Left ventricle myocardium inferior (tissue), 1 donor: ENCODE measurements at places on chromosomes 1 and 21. TPM values are rescaled to one million over a fixed set of nuclear protein-coding genes. Genes with fewer than 3 reads are reported as not detected.
A peak's percentile ranks its signal among the peaks of the same experiment; 100 is the strongest.

- H3K27me3 ChIP-seq = no peaks in the 10 kb centered on the region
- H3K36me3 ChIP-seq = no peaks in the 10 kb centered on the region
- H3K27ac ChIP-seq = peak overlapping the region; percentile 25
- peaks cover 44% of the 10 kb centered on the region for H3K4me1 ChIP-seq
Measured at GRCh38 chr1:207938016-207938415, 27.1 kb upstream of the CD34 start.

GRCh38 chr1:184759651-184760050 is 5.0 kb upstream of the EDEM3 start:
- H3K4me1 ChIP-seq = peaks cover 13% of the 10 kb centered on the region
- H3K27ac ChIP-seq = no peak overlapping the region
- no peak overlapping the region for H3K4me3 ChIP-seq
- no peaks in the 10 kb centered on the region for H3K27me3 ChIP-seq

DNA sequence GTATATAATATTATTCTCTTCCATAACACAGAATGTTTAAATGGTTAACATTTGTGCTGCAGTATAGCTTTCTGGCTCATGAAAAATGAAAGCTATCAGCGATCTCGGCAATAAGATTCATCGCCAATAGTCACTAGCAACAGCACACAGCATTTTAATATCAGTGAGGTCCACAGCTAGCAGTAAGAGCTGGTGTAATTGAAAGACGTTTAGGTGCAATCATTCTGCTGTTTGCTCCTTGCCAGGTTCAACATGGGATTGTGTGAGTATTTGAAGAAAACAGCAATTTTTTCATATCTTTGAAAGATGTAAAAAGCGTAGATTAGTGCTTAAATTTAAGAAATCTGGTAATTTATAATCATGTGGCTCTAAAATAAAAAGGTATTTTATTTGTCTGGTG is 20.1 kb downstream of the PRKACB start:
- H3K36me3 ChIP-seq = no peaks in the 10 kb centered on the region
- H3K4me3 ChIP-seq = peak overlapping the region; percentile 30
- no peak for DNase-seq

- no peak overlapping the region for H3K27ac ChIP-seq
- H3K27me3 ChIP-seq = peaks cover 53% of the 10 kb centered on the region
- no peaks in the 10 kb centered on the region for H3K36me3 ChIP-seq
- peak overlapping the region; percentile 17 for H3K4me3 ChIP-seq
- no peaks in the 10 kb centered on the region for H3K4me1 ChIP-seq
Measured at GRCh38 chr1:53366901-53367502, 39.1 kb upstream of the LRP8 start.

- H3K27ac ChIP-seq = peak overlapping the region; percentile 44
- H3K36me3 ChIP-seq = no peaks in the 10 kb centered on the region
- H3K27me3 ChIP-seq = no peaks in the 10 kb centered on the region
- DNase-seq = no peak
- no peak overlapping the region for H3K4me3 ChIP-seq
Measured at GRCh38 chr1:15260418-15261154, 13.6 kb downstream of the FHAD1 start.

GRCh38 chr21:46605767-46606426 is 1.0 kb upstream of the S100B start:
- DNase-seq = peak; percentile 37
- H3K27me3 ChIP-seq = no peaks in the 10 kb centered on the region
- H3K4me3 ChIP-seq = no peak overlapping the region
- H3K27ac ChIP-seq = peak overlapping the region; percentile 53
- H3K4me1 ChIP-seq = no peaks in the 10 kb centered on the region

DNA sequence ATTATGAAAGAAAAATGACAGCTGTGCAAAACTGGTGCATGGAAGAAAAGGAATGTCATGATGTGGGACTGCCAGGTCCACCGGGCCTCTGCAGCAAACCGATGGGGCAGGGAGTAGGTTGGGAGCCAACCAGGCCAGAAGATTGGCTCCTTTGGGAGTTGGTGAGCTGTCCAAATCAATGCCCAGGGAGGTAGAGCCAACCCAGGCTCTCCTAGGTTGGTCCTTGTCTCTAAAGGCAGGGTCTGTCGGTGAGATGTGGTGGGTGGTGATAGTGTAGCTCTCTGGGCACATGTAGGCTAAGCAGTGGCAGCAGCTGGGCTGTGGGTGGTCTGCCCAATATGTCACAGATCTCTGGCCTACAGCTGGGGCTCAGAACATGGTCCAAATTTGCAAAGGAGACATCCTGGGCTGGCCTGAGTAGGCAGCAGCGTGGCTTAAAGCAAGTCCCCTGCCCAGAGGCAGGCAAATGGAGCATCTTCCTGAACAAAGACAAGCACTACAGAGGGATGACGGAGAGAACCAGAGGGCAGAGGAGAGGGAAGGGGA is 61.2 kb upstream of the PRDX6 start:
- no peak overlapping the region for H3K27ac ChIP-seq
- H3K4me3 ChIP-seq = no peak overlapping the region
- H3K36me3 ChIP-seq = peaks cover 5% of the 10 kb centered on the region
- no peak for DNase-seq

- H3K27me3 ChIP-seq = no peaks in the 10 kb centered on the region
- no peak overlapping the region for H3K27ac ChIP-seq
- DNase-seq = no peak
- no peak overlapping the region for H3K4me3 ChIP-seq
- H3K4me1 ChIP-seq = no peaks in the 10 kb centered on the region
Measured at GRCh38 chr1:172040466-172040865, 199.2 kb downstream of the DNM3 start.

DNA sequence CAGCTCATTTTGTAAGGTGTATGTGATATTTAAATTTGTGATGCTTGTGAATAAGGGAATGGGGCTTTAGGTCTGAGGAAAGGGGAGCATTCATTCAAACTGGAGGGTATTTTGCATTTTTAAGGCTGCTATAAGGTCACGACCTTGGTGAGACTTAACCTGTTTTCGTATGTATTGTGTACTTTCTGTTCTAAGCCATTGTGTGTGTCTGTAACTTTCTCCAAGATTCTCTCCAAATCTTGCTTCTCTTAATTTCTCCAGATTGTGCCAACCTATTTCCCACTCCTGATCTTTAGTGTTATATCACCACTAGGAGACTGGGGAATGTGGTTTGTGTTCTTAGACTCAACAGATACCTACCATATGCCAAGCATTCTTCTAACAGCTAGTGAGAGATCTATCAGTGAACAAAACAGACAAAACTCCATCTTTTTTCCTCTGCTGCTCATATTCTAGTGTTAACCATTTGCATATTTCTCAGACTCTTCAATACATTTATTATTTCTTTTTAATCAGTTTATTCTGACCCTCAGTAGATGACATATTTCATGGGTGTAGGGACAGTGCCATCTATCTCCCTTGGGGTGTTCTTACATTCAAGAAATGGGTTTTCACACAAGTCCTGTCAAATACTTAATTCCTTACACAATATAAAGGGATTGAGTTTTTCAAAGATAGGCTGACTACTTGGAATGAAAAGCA is 27.5 kb downstream of the ATP1B1 start:
- H3K27ac ChIP-seq = peak overlapping the region; percentile 5
- no peaks in the 10 kb centered on the region for H3K27me3 ChIP-seq
- H3K4me3 ChIP-seq = no peak overlapping the region
- peaks cover 31% of the 10 kb centered on the region for H3K4me1 ChIP-seq

DNA sequence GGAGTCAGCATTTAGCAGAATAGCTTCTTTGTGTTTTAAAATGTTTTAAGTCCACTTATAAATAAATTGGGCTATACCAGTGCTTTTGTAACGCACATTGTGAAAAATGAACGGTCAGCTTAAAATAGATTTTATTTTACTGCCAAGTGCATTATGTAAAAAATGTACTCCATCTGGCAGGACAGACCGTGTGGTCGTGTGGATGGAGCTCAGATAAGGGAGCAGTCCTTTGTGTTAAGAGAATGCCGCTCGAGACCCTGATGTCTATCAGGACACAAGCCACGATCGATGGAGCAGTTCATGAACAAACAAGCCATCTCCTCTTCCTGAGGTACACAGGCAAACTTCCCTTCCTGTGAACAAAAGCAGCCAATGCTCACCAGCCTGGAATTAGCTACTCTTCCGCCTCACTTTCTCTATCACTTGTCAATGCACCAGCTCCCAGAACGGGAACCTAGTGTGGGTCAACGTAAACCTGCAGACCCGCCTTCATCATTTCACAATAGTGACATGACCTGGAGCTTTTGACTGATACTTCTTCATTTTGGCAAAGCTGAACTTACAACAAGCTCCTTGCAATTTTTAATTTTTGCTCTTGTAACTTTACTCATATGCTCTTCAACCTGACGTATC is 243.5 kb downstream of the TGFB2 start:
- no peaks in the 10 kb centered on the region for H3K36me3 ChIP-seq
- H3K4me1 ChIP-seq = peaks cover 15% of the 10 kb centered on the region
- H3K27me3 ChIP-seq = no peaks in the 10 kb centered on the region

DNA sequence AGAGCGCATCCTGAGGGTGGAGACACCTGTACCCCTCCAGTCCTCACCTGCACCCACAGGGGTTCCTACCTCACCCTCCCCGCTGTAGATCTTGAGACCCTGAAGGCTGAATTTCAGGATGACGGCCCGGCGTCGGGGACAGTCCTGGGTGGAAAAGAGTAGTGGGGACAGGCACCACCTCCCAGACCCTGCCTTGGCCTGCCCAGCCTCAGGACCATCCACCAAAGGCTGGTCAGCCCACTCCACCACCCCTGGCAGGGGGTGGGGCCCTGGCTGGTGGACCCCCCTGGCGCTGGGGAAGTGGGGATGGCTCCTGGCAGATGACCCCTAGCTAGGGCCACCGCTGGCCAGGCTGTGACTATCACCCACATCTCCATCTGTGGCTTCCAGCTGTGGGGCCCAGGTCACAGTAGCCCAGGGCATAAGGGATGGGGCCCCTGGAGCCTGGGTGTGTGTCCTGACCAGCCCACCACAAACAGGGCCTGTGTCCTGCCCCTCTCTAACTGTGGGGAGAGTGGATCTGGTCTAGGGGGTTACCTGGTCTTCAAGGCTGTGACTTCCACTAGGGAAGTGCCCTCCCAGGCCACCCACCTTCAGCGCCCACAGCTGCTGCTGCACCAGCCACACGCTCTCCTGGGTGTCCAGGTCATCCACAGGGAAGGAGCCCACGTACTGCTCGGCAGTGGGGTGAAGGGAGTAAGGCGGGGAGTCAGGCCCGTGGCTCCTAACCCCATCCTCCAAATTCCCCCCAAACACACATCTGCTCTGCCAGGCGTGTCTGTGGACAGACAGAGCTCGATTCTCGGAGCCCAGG is 5.4 kb downstream of the SH2D5 start:
- no peaks in the 10 kb centered on the region for H3K36me3 ChIP-seq
- no peak overlapping the region for H3K27ac ChIP-seq
- peaks cover 57% of the 10 kb centered on the region for H3K27me3 ChIP-seq
- DNase-seq = no peak

GRCh38 chr1:41394369-41394744 is 33.1 kb downstream of the FOXO6 start:
- H3K36me3 ChIP-seq = no peaks in the 10 kb centered on the region
- H3K4me3 ChIP-seq = no peak overlapping the region
- peaks cover 19% of the 10 kb centered on the region for H3K27me3 ChIP-seq
- no peak overlapping the region for H3K27ac ChIP-seq

DNA sequence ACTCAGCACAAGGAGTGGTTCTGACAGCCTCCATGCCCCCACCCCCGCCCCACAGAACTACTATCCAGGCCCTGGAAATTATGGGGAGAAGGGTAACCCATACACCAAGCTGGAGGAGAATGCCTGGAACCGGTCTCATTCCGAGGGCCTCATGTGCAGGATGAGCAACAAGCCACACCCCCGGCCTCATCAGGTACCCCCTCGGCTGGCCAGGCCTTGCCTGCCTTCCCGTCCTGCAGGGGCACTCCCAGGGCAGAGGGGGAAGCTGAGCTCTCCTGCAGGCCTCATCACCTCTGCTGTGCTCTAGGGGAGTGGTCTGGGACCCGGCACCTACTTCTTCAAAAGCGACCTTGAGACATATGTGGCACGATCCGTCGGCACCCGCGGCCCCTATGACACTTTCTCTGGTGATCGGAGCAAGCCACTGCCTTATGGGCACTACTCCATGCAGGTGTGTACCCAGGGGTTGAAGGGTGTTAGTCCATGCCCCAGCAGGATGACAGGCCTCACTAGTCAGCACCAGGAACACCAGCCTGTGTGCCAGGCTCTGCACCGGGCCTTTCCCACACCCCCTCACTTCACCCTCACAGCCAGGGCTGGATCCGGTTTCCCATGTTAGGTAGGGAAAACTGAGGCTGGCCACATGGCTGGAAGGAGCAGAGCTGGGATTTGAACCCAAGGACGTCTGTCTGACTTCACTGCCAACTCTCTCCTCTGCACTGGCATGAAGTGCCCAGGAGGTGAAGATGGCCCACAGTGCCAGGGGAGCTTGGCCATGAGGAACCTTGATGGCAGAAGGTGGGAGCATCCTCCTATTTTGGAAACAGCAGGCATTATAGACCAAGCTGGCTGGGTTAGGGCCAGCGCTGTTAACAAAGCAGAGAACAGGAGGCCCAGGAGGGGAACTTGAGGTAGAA is 10.9 kb upstream of the TTC22 start:
- no peaks in the 10 kb centered on the region for H3K4me1 ChIP-seq
- no peak for DNase-seq
- no peaks in the 10 kb centered on the region for H3K36me3 ChIP-seq
- no peak overlapping the region for H3K4me3 ChIP-seq

GRCh38 chr1:108877348-108878159 is 769 bp downstream of the GPSM2 start:
- H3K4me1 ChIP-seq = peaks cover 20% of the 10 kb centered on the region
- peak overlapping the region; percentile 79 for H3K4me3 ChIP-seq
- DNase-seq = no peak
- no peaks in the 10 kb centered on the region for H3K27me3 ChIP-seq
- no peaks in the 10 kb centered on the region for H3K36me3 ChIP-seq

- H3K27me3 ChIP-seq = no peaks in the 10 kb centered on the region
- H3K4me1 ChIP-seq = no peaks in the 10 kb centered on the region
- H3K4me3 ChIP-seq = no peak overlapping the region
Measured at GRCh38 chr1:29303201-29304024, 67.1 kb downstream of the PTPRU start.

AKT3 gene
- 20.6 TPM for total RNA-seq

NDUFS5 gene
- 696 TPM for total RNA-seq

TDRD5 gene
- total RNA-seq = not detected

FALEC gene
- total RNA-seq = 0.44 TPM

CMPK1 gene
- total RNA-seq = 78.2 TPM

OR2M3 gene
- not detected for total RNA-seq

BCL2L15 gene
- not detected for total RNA-seq

C1QTNF12 gene
- total RNA-seq = 0.55 TPM

PAX7 gene
- total RNA-seq = not detected

RBM11 gene
- 0.30 TPM for total RNA-seq

TRAF3IP3 gene
- 1.2 TPM for total RNA-seq

OR2AK2 gene
- not detected for total RNA-seq
